ENCODE measurements at places on chromosomes 12 and 14.

- no peak for DNase-seq
These were observed 286.8 kb downstream of the DIO2 start for GRCh38 chr14:79924551-79924950.

GRCh38 chr12:85807730-85808129, 28.5 kb downstream of the RASSF9 start:
- DNase-seq: no peak

DNA sequence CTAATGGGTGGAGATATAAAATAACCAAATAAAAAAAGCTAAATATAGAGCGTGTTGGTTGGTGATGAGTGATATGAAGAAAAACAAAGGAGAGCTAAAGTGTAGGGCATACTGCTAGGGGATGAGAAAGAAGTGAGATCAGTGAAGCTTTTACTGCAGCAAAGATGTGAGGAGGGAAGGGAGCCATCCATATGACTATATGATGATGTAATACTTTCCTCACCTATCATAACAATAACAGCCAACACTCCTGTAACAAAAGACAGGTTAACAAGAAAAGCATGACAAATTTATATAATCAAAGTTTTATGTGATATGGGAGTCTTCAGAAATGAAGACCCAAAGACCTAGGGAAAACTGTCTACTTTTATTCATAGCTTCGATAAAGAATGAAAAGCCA, 57.4 kb upstream of the LRFN5 start:
- no peak for DNase-seq

DNA sequence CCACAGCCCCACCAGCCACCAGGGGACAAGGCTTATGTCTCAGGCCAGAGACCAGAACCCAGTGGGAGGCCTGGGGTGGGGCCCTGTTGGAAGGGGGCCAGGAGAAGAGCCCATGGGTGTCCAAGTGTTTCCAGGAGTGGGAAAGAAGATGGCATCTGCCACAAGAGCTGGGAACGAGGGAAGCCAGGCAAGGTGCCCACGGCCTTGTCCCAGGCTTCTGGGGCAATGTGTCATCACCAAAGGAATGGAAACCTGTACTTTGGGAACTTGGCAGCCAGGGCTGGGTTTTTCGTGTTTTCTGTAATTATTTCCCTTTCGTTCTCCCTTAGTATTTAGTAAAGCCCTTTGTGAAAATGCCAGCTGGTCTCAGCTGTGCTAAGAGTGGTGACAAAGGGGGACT, 5.3 kb upstream of the PGF start:
- no peak for DNase-seq

- no peak for DNase-seq
These were observed 16.9 kb downstream of the LTBP2 start for GRCh38 chr14:74595006-74595735.

DNA sequence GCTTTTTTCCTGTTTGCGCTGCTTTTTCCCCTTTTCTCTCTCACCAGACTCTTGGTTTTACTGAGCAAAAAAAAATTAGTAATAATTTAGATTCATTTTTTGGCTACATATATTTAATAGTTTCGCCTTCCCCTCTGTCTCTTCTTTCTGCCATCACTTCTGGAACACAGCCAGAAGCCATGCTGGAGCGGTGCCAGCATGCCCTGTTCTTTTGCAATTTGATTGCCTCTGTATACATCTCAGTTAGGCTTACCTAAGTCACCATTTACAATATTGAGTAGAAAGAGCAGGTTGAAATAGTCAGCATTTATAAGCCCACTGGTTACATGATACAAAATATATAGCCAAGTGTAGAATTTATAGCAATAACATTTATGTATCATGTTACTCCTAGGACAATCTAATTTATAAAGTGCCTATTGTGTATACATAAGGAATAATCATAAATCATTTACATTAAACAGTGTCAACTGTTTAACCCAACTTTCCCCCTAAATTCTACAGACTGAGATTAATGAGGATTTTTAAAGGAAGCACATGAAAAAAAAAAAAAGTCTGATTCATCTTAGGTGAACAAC, 413.8 kb upstream of the SOX5 start:
- DNase-seq: no peak

- peak; percentile 16 for DNase-seq
These were observed 37.6 kb upstream of the BICD1 start for GRCh38 chr12:32069071-32069470.

DNA sequence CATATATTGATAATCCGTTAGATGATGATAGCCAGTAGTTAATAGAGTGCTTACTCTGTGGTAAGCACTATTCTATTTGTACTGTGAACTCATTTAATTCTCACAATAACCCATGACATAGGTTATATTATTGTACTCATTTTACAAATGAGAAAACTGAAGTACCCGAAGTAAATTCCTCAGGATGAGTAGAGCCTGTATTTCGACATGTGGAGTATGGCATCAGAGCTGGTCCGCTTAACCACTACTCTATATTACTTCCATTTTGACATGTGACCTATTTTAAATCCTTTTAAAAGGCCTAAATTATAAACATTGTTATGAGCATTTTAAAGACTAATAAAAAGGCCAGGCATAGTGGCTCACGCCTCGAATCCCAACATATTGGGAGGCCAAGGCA, 8.0 kb upstream of the RAP1B start:
- no peak for DNase-seq

GRCh38 chr14:101066826-101067510, 163.4 kb upstream of the RTL1 start:
- DNase-seq: no peak

GRCh38 chr12:229441-230191, 15.7 kb upstream of the SLC6A12 start:
- no peak for DNase-seq

- no peak for DNase-seq
These were observed 6.4 kb upstream of the ASCL1 start for GRCh38 chr12:102950950-102951619.

- no peak for DNase-seq
These were observed 168.5 kb upstream of the ATP2B1 start for GRCh38 chr12:89877136-89877535.

DNA sequence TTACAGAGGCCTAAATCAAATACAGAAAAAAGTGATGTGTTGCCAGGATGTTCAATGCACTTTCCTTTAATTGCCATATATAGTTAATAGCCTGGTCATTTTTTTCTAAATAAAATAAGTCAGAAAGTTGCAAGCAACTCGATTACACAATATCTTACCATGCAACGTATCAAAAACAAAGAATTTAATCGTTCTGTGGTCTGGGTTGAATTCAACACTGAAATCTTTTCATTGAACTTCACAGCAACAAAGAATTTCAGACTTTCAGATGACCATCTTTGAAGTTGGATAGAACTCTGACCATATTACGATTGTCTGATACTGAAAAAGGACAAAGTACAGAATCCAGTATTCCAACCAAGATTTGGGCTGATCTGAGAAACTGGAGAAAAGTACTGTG, 231.9 kb downstream of the SLC25A21 start:
- DNase-seq: no peak

DNA sequence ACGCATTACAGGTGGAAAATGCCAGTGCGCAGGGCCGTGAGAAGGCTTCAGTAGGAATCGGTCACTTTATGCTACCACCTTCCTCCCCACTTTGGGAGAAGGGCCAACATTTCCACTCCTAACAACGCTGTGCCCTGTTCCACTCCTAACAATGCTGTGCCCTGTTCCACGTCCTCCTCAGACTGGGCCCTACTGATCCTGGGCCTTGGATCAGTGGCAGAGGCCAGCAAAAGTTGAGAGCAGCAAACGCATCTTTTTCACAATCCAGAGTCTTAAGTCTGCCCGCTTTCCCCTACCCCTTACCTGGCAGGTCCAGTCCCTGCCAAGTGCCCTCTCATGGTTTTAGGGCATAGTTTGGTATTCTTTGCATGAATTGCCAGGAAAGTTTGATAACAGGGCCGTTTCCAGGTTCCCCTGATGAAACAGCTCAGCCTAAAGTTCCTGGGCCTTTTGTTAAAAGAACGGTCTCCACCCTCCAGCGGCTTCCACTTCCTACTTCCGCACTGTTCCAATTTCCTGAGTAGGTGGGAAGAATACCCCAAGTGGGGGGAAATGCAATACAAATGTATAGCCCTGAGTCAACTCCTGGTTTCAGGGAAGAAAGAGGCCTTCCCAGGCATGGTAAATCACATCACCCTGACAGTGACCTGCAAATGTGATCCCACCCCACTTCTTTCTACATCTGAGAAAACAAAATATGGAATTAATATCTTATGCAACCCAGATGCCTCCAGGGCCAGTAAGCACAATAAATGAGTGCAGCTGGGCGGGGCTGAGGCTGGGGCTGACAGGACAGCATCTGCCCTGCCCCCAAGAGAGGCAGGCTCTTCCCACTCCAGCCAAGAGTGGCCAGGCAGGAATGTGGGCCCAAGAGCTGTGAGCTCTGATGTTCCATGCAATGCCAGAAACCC, 15.0 kb downstream of the KCTD10 start:
- DNase-seq: peak; percentile 91

DNA sequence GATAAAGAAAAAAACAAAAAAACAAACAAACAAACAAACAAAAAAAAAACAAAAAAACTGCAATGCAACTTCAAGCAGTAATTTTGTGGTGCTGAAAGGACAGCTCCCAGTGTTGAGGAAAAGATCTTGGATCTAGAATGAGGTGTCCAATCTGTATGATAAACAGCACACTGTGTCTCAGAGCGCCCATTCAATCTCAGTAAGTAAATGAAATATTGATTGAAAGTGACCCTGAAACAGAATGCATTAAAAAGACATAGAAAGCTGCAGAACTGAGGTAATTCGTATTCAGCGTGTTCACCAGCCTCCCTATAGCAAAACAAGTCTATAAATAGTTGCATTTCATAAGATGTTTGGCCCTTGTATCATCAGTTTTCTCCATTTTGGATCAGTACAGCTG, 153.0 kb downstream of the NOVA1 start:
- no peak for DNase-seq

Data from ELR (cell line).